ENCODE measurements at places on chromosomes 5 and 9.

- DNase-seq = no peak
Measured at GRCh38 chr5:135966790-135967189, 12.0 kb upstream of the LECT2 start.

- no peak for DNase-seq
Measured at GRCh38 chr5:170117736-170118135, 12.0 kb downstream of the FOXI1 start.

- DNase-seq = no peak
Measured at GRCh38 chr5:44538797-44539601, 149.8 kb upstream of the FGF10 start.

DNA sequence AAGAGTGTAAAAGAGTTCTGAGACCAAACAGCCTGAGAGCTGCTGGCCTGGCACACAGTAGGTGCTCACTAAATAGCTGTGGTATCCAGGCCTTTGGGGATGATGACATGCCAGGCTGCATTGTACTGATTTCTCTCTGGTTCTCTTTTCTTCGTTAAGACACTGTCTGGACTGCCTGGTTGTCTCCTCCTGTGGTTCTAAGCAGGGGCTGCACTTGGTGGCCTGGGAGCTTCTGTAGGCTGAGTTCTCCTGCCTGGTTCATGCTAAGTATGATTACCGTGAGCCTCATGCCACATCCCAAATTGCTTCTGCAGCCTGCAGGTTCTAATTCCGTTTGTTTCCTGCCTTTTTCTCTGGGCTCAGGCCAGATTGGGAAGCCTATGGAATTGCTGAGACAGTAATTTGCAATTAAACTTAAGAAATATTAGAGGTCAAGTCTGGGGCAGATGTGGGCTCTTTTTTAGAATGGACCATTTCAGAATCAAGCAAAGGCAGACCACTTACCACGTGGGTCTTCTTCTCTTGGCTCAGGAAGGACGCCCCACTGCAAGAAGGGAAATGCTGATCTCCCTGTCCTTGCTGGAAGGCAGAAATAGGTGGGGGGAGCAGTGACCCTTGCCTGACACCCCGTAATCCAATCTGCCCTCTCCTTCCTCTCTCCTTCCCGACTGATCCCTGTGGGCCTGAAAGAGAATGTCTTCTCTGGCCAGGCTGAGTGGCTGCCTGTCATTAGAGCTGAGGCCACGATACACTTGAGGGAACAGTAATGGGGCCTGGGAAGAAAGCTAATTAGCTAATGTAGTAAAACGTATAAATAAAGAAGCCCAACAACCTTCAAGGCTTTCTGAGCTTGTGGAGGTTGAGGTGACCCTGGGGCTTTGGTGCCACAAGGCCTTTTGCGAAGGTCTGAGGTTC, 21.9 kb upstream of the BOD1 start:
- no peak for DNase-seq

DNA sequence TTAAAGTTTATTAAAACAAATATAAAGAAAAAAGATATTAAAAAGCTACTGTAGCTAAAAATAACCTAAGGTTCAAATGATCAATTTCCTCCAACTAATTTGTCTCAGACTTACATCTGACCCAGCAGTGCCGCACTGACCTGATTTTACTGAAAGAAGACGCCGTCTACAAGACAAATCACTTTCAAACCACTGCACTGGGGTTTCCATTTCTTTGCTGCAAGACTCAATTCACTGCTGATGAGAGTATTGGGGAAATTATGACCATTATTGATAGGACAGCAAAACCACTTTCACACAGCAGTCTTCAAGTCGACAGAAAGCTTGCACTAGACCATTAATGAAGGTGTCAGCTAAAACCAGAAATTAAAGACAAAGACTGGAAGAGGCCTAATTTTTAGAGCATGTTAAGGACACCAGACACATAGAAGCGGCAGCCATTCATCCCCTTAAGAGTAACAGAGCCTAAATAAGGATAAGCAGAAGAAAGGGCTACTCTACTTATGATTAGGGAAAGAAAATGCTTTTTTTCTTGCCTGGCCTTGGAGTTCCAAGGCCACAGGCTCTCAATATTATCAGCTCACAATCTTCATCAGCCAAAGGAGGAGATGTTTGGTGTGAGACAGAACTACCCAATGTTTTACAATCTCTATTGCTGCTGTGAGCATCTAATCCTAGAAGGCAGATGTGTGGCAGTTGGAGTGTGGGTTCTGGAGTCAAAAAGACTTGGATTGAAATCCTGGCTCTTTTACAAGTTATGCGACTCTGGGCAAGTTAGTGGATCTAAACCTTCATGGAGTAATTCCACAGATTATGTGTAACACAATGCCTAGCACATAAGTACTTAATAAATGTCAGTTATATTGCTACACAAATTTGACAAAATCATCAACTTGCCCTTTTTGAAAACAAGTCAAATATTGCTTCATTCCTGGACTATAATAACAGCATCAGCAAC, 190.7 kb downstream of the MAPKAP1 start:
- DNase-seq = no peak

GRCh38 chr9:86983620-86984259, 36.4 kb upstream of the GAS1 start:
- no peak for DNase-seq

- DNase-seq = no peak
Measured at GRCh38 chr5:139671096-139671841, 23.1 kb downstream of the CXXC5 start.

- no peak for DNase-seq
Measured at GRCh38 chr9:95645992-95646391, 129.2 kb upstream of the PTCH1 start.

- DNase-seq = no peak
Measured at GRCh38 chr9:79196606-79197005, 375.2 kb upstream of the TLE4 start.

DNA sequence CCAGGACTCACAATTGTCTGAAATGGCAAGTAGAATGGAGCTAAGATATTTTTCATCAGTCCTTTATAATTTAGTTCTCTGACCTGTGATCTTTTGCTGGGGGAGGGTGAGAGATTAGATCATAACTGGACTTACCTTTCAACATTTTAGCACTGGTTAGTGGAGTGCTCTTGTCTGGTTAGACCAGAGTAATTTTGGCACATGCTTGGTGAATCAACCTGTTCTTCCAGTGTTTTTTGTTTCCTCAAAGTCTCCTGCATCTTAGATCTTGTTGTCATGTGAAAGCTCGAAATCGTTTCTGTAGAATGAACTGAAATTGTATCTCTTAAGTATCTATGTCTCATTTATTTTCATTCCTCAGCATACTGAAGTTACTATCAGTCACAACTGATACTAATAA, 122.4 kb downstream of the TLE4 start:
- no peak for DNase-seq

- DNase-seq = no peak
Measured at GRCh38 chr9:130846487-130847305, 11.6 kb downstream of the ABL1 start.

DNA sequence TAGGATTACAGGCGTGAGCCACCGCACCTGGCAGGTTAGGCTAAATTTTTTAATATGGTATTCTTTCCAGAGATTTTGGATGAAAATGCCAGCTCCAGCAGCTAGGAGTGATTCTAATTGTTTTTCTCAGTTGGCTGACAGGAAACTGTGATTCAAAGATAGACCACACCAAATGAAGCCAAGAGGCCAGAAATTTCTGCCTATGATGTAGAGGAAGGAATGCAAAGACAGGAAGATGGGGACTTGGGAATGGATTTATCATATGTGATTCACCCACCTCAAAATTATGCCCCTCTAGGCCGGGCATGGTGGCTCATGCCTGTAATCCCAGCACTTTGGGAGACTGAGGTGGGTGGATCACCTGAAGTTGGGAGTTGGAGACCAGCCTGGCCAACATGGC, 53.3 kb downstream of the UGCG start:
- no peak for DNase-seq

DNA sequence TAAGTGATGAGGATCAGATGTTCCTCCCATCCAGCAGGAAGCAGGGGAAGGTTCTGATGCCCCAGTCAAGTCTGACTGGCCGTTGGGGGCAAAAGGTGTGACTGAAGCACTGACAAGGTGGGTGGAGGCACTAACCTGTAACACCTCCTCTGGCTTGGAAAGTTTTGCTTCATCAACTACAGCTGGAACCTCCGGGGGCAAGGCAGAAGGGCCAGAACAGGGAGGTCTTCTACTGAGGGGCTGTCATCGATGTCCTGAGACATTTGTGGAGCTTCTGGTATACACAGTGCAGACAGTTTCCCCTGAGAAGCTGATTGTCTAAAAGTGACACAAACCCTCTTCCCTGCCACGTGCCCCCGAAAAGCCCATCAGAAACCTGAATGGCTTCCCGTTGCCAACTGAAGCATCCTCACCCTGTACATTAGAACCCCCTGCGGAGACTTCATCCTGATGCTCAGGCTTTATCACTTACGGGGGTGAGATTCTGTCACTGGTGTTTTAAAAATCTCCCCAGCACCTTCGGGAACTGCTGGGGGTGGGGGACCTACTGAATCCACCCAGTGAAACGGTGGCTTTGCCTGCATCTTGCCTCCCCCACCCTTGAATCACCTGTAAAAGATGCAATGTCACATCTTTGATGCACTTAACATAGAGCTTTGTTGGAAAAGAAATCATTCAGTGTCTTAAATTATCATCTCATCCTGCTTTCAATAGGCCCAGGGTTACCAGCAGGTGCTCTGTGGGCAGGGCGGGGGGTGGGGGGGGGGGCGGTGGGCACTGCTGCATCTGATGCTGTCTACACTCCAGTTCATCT, 24.6 kb downstream of the TRAF1 start:
- DNase-seq = no peak

DNA sequence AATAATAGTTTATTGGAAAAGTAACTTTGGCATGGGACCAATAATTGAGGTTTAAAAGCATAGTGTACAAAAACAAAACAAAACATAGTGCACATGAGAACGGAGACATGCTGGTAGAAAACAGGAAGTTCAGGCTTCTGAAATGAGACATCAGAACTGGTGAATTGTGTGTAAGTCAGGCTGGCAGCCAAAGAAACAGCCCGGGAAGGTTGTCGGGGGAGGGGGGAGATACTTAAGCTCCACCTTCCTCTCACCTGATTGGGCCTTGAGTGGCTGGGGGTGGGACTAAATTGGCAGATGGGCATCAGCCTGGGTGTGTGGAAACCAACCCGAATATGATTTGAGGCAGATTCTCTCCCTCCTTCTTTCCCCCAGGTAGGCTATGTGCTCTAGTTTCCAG, 256.3 kb downstream of the SMARCA2 start:
- DNase-seq = no peak

- DNase-seq = no peak
Measured at GRCh38 chr9:91026266-91026665, 224.6 kb downstream of the SYK start.

DNA sequence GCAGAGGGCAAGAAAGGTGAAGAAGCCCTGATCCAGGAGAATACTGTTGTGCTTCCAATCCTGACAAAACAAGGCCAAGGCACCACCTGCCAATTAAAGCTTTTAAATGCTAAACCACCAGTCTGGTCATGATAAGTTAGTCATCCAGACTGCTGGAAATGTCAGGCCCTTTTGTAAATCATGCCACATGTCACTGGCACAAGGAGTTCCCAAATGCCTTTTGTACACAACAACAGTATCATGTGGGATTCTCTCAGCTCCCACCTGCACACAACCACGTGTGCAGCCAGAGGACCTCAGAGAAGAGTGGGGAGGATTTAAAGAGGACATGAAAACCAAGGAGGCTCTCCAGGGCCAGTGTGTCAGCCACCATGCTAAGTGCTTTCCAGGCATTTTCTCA, 99.3 kb downstream of the CDK5RAP2 start:
- peak; percentile 22 for DNase-seq

DNA sequence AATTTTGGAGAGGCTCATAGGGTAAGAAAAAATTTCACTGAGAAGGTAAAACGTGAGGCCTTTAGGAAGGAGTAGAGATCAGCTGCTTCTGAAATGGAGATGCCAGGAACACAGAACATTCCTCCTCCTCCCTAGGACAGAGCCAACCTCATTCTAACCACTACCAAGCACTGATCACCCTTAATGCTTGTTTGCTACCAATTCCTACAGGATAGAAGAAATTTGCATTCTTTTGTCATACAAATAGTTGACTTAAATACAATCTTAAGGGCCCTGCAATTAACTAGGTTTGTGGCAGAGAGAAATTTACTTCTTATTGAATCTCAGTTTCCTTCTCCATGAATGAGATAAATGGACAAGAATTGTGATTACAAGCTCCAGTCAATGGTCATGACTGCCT, 780.2 kb upstream of the WWC1 start:
- DNase-seq = no peak

DNA sequence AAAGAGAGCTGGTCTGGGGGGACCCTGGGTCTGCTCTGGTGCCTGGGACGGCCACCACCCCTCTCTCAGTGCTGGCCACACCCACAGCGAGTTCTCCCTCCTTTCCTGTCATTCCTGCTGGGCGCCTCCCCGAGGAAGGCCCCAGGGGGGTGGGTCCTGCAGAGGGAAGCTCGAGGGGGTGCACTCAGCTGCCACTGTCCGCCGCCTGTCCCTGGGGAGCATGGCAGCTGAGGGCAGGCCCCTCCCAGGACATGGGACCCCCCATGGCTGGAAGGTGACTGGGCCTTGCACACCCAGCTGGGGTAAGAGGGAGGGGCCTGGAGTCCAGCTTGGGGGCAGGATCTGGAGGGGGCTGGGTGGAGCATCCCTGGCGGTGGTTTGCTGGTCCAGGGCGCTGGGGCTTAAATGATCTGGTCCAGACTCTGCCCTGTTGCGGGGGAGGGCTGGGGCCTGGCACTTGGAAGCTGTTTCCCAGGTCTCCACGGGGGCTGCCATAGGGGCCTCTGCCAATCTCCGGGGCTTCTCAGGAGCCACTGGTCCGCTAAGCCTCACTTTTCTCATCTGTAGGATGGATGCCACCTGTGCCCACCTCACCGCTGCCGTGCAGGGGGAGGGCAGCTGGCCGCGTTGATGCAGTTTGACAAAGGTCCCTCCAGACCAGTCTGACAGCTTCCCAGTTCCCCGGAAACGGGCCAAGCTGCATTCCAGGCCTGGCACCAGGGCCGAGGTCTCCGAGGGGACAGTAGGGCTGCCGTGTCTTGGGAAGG, 6.0 kb upstream of the SLC2A6 start:
- no peak for DNase-seq

GRCh38 chr5:151253605-151253950, 593 bp downstream of the GM2A start:
- no peak for DNase-seq

DNA sequence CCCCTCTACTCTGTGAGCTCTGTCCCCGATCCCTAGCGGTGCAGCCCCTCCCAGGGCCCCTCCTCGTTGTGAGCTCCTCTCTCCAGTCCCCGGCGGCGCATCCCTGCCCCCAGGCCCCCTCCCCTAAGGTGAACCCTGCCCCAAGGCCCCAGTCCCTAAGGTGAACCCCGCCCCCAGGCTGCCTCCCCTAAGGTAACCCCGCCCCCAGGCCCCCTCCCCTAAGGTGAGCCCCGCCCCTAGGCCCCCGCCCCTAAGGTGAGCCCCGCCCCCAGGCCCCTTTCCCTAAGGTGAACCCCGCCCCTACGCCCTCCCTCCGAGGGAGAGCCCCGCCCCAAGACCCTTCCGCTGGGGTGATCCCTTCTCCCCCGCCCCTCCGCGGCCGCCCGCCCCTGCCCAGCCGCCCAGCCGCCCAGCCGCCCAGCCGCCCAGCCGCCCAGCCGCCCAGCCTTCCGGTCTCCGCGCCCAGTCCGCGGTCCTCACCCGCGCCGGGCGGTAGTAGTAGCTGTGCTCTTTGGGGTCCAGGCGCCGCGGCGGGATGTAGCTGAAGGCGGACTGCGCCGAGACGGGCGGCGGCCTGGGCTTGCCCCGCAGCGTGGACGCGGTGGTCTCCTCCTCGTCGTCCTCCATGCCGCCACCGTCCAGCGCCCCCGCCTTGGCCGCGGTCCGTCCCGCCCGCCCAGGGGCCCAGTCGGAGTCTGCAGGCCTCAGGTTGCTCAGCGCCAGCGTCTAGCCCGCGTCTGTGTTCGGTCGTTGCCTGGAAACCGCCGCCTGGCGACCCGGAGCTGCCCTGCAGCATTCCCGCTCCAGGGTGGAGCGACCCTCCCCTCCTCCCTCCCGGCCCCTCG, at the start of gene CFAP90:
CFAP90 (minus strand) TSS at position 739 of the 845 bp plus-strand sequence; CDS start at position 627, 112 bp downstream.
- DNase-seq = peak; percentile 63
